Cardiac fibroblast (primary cell): ENCODE measurements at places on chromosomes 5 and 9.
A peak's percentile ranks its signal among the peaks of the same experiment; 100 is the strongest.

DNA sequence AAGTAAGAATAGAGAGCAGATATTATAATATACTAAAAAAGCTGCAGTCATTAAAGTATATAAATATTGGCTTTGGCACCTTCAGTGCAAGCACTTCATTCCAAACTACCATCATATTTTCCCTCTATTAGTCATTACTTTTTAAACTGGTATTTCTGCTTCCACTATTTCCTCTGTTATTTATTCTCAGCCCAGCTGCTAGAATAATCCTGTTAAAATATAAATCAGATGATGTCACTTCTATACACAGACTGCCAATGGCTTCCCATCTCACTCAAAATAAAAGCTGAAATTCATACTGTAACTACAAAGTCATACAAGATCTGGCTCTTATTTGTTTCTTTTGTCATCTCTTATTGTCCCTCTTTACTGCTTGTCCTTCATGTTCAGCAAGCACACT is 432.9 kb downstream of the TLE4 start:
- peak; percentile 8 for DNase-seq

DNA sequence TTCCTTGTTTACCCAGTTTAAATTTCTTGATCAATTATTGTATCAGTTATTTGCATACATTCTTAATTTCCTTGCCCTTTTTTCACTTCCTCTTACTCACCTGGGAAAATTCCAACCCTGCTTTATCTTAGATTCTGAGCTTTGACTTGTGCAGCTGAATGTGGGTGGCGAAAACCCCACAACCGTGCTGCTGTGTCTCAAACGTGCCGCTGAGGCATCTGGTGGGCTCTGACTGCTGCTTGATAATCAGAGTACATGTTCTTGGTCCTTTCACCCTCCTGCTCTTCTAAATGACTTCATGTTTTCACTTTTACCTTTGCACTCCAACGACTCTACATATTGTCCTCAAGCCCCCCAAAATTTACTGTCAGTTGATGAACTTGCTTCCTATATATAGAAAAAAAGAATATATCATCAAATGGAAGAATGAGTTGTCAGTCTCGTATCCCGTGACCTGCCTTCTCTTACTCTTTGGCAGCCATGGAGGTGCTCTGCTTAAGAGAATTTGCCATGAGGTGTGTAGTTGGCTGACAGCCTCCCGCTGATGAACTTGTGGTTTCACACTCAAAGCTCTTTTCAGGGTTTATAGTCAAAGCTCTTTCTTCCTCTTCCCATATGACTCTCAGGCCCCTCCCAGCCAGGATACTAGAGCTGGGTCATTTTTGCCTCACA is 14.0 kb upstream of the JAK2 start:
- DNase-seq = no peak

- peak; percentile 17 for DNase-seq
Measured at GRCh38 chr5:148984345-148984744, 78.5 kb downstream of the SH3TC2 start.

GRCh38 chr5:117252566-117252965 is 677.9 kb upstream of the SEMA6A start:
- DNase-seq = no peak

DNA sequence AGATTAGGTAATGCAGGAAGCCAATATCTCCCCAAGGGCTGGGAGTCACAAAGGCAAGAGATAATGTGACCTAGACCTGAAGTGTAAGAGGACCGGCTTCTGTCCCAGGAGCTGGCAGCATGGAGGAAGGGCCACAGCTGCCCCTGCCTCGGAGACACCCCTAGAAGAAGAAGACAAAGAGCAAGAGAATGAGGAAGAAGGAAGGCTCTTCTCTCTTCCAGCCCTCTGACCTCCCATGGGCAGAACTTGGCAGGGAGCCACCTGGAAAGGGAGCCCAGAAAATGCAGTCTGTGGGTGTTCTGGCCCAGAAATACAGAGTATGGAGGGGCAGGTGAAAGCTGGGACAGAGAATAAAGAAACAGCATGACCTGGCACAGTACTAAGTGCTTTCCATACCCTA is 151.0 kb downstream of the C5orf15 start:
- DNase-seq = no peak

- DNase-seq = peak; percentile 44
Measured at GRCh38 chr5:55578771-55579170, 44.0 kb upstream of the PLPP1 start.

DNA sequence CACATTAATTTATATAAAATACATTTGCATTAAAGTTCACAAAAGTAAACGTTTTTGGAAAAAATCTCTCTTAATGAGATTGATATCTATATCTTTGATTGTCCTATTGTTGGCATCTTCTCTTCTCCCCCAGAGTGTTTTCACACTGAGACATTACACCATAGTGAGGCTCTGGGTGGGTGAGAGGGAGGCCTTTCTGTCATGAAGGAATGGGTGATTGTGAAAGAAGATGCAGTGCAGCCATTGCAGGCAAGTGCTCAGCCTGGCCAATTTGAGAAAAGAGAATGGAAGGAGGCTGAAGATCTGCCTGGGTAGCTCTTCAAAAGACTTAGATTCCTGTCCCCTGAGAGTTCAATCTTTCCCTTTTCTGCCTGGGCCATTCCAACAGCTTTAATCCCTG is 140.8 kb downstream of the SLC12A2 start:
- peak; percentile 41 for DNase-seq

GRCh38 chr5:167771571-167771970 is 519.9 kb upstream of the WWC1 start:
- no peak for DNase-seq

GRCh38 chr5:54529565-54529964 is 12.0 kb downstream of the SNX18 start:
- no peak for DNase-seq

DNA sequence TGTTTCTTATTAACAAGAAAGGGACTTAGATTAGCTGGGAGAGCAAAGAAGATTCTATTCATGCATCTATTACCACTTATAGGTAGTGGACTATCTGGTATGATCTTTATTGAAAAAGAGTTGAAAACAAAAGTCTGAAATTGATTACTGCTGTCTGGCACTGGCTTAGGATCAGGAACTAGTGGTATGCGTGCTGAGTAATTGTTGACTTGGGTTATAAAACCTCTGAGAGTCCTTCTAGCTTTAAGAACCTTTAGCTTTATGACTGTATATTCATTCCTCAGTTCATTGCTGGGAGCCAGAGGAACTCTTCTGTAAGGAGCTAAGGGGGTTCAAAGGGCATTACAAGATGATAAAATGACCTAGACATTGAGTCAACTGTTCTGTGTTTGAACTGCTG is 7.6 kb downstream of the SLC1A1 start:
- DNase-seq = peak; percentile 42

- DNase-seq = no peak
Measured at GRCh38 chr5:75837258-75837841, 120.1 kb upstream of the POC5 start.

DNA sequence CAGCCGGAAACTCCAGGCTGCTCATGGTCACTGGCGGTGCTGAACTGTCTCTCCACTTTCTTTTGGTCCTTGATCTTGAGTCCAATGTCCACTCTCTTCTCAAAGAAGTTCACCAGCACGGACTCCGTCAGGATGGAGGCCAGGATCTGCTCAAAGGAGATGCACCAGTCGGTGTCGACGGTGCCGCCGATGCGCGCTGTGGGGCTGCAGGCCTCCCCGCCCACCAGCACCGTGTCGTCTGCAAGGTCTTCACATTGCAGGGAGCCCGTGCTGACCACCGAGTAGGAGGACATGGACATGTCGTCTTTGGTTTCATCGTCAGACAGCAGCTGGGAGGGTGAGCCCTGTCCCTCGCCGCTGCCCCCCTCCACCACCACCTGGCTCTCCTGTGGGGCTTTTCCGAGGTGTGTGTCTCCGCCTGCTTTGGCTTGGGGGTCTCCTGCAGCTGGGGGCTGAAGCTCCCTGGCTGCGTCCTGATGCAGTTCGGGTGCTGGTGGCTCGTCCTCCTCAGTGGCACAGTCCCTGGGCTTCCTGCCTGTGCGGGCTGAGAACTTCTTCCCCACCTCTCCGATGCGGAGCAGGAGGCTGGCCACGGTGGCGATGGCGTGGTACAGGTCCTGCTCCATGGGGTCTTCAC is 5.0 kb upstream of the MRNIP start:
- DNase-seq = no peak

GRCh38 chr9:2214707-2215106 is 199.6 kb downstream of the SMARCA2 start:
- DNase-seq = no peak

DNA sequence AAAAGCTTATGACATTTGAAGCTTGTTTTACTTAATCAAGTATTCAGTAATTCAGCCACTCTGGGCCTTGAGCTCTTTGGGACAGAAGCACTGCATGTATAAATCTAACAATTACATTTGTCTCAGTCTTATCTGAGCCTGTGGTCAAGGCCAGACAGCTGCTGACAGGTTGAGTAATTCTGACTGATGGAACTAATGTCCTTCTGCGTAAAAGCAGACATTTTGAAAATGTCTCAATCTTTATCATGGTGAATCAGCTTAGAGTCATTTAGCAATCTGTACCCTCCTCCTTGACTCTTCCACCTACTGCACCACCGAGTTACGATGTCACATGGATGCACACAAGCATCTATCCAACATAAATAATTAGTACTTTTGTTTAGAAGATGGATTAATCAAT is 400.0 kb downstream of the ARRDC3 start:
- DNase-seq = peak; percentile 95
